ENCODE measurements at places on chromosomes 1 and 21.
A peak's percentile ranks its signal among the peaks of the same experiment; 100 is the strongest.

DNA sequence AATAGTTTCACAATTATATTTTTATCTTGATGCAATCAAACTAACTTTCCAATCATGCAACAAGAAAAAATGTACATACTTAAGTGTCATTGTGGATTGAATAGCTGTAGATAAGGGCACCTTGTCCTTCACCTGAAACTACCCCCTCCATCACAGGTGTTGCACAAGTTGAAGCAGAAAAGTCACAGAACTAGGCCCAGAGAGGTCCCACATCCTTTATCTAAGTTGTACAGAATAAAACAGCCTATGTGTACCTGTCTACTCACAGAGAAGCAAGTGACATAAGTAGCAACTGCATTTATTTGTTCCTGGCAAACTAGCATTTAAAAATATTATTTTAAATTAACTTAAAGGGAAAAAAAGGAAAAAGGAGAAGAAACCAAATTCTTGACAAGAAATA, 256.8 kb downstream of the FAF1 start:
- DNase-seq = no peak

- DNase-seq = no peak
Measured at GRCh38 chr1:229217716-229218115, 53.2 kb upstream of the RAB4A start.

- no peak for DNase-seq
Measured at GRCh38 chr1:221794935-221795334, 53.0 kb upstream of the DUSP10 start.

DNA sequence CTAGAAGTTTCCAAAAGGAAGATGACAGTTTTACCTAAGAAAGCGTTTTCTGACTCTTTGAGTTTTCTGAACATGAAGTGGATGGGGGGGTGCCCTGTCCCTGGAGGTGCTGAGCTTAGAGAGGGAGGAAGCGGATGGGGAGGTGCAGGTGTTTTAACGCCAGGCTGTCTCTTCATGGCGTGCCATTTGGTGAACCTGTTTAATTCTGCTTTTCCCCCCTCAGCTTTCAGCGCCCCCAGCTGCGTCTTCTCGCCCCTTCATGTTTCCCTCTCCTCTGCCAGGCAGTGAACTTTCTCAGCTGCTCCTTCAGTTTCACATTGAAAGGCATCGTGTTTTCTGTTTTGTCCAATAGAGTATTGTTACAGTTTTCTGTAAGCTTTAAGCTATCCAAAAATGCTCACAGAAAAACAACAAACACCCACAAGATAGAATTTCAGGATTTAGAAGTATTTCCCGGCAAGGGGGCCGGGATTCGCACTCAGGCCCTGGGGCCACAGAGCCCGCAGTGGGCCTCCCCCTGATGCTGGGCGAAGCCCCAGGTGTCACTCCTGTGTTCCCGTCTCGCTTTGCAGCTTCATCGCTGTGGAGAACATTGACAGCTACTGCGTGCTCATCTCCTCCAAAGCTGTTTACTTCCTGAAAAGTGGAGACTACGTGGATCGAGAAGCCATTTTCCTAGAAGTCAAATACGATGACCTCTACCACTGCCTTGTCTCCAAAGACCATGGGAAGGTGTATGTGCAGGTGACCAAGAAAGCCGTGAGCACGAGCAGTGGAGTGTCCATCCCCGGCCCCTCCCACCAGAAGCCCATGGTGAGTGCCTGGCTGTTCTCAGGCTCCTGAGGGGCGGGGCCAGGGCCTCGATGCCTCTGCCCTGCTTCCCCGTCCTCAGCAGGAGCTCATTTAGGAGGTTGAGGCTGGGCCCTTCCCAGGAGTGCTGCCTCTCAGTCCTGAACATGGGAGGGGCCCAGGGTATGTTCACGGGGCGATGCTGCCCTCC, 111.4 kb downstream of the DHRS3 start:
- DNase-seq = no peak

- no peak for DNase-seq
Measured at GRCh38 chr1:178506177-178506576, 6.7 kb upstream of the TEX35 start.

GRCh38 chr1:236141447-236142252, 689 bp upstream of the GPR137B start:
- DNase-seq = peak; percentile 57

All from neuronal stem cell (in vitro differentiated cells).